Stimulated activated CD4-positive, alpha-beta T cell treated with anti-CD3 and anti-CD28 coated beads, Interleukin-1b, Interleukin-23, amount 100 ng/mL, for 1 hour (primary cell): ENCODE measurements at places on chromosomes 3 and 15.

- no peak for DNase-seq
These were observed 23.5 kb downstream of the ROBO2 start for GRCh38 chr3:77063423-77063822.

DNA sequence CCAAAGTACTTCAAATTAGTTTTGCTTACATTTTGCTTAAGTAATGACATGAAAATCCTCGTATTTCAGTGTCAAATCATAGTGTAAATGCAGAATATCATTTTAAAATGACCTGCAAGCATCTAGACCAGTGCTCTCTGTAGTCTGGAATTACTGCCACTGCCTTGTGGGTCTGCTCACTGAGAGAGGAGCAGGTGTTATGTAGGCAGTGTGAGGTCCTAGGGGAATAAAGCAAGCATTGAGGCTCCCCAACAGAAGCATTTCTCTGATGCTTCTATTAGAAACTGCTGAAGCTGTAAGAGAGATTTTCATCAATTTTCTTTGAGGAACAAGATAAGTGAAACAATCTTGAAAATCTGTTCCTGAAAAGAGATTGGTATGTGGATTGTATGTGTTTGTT lies 253.2 kb downstream of the BBX start:
- DNase-seq, result no peak

- no peak for DNase-seq
These were observed 25.1 kb upstream of the POLG start for GRCh38 chr15:89359471-89360293.

GRCh38 chr3:141452045-141452444 lies 34.8 kb upstream of the RASA2 start:
- DNase-seq, result no peak

DNA sequence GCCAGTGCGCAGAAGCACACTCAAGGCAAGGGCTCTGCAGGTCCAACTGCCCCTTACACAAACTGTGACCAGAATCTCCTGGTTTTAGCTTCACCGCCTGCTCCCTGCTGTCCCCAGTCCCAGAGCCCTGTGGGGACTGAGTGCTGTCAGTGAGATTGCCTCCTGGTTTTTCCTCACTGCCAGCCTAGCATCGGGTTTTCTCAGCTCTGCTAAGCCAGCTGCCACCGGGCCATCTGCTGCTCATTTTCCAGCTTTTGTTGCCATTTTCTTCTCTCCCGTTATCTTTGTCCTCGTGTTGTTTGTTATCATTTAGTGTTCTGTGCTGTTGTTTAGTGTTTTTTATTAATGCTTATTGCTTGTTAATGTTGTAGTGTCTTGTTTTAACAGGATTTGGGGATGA lies 79.5 kb upstream of the BLM start:
- no peak for DNase-seq

DNA sequence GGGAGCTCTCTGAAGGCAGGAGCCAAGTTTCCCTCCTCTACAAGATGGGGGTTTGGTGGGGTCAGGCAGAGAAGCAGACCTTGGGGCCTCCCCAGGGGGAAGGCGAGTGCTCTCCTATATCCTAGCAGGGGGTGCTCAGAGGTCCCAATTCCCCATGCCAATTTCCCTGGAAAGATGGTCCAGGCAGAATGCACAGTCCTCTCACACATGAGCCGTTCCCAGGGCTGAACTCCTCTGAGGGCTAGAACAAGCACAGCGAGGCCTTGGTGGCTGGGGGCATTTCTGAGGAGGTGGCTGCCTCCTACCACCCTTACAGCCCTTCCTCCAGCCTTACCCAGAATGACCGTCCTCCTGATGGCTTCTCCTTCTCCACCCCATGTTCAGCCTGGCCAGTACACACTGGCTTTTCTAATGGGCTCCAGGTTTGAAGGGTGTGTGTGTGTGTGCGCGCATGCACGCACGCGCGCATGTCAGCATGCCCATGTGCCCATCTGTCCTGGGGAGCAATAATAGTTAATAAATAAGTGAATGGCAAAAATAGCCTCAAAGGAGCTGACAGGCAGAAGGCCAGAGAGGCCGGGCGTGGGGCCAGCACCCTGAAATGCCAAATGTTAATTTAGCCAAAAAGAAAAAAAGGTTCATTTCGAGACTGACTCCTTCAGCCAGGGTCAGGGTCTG lies 24.4 kb downstream of the ADCY5 start:
- no peak for DNase-seq

GRCh38 chr3:124826703-124827102 lies 60.5 kb downstream of the ITGB5 start:
- no peak for DNase-seq

DNA sequence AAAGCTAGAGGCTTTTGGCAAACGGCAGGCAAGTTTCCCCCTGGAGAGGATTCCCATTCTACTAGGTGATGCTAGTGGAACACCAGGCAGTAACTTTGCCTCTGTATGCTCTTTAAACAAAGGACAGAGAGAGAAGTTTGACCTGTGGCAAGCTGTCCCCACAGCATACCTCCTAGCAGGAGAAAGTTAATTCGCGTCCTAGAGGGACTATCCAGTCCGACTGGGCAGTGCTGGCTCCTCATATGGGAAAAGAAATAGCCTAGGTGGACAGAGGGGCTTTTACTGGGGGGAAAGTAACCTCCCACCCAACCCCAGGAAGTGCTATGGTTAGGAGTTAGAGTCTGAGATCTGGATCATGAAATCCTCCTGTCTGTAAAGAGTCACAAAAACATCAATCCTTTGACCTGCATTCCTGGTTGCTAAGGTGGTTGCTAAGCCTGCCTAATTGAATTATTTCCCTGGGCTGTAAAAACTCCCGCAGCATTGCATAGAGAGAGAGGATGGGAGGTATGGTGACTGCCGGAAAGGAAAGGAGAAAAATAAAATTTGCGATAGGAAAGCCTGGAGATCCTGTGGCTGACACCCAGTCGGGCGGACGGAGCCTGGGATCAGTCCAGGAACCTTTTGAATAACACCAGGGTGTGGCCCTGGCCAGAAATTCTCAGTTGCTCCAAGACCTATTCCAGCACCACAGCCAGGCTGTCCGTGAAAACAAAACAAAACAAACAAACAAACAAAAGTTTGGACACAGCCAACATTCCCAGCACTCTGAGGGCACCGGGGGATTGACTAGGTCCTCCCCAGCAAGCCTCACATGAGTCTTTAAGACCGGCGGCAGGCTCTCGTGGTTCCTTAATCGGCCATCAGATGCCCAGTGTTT lies 67.7 kb upstream of the ATP11B start:
- DNase-seq, result no peak

- DNase-seq, result no peak
These were observed 32.0 kb downstream of the IQSEC1 start for GRCh38 chr3:13041113-13041776.

GRCh38 chr15:34332553-34333120 lies 4.9 kb downstream of the SLC12A6 start:
- DNase-seq, result no peak

DNA sequence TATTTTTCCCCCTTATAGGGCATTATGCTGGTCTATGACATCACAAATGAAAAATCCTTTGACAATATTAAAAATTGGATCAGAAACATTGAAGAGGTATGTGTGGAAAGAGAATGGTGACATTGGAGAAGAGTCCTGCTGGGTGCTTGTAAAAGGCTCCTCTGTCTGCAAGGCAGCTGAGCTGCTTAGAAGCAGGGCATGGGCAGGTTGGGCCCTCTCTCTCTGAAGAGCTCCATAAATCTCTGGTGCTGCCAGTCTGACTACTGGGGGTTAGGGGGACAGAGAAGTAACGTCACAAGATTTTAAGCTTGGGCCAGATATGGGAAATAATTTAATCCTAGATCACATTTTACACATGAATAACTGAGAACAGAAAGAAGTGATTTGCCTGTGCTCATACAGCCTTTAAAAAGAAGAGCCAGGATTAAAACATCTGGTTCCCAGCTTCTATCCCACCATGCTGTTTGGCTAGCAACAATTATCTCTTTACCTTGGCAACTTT lies 21.9 kb upstream of the APH1B start:
- no peak for DNase-seq

DNA sequence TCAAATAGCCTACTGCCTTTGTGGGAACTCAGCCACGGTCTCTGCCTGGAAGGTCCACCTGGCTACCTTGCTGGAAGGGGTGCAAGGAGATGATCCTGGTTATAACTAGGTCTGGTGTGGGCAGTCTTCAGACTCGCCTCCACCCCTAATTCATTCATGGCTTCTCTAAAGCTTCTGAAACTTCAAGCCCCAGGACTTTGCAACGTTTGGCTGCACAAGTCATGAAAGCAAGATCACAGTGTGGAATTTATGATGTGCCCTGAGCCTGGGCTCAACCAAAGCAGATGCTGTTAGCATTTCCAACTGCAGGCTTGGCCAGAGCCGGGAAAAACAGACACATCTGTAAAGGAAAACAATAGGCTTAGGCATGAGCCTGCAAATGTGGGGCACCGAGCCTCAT lies 200.4 kb upstream of the WNT5A start:
- no peak for DNase-seq

DNA sequence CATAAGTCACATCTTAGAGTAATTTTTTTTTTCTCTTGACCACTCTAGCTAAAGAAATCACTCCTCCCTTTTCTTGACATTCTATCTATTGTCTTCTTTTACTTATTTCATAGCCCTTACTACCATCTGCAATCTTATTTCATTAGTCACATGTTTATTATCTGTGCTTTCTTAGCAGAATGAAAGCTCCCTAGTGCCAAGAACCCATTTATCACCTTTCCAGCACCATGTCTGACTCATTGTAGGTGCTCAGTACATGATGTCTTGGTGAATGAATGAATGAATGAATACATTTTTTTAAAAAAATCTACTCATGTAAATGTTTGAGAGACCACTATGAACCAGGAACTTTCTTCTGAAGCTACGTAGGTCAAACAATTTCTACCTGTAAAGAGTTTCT lies 157.2 kb downstream of the CADPS start:
- no peak for DNase-seq

- no peak for DNase-seq
These were observed 54.6 kb downstream of the RBMS3 start for GRCh38 chr3:29335438-29335837.

GRCh38 chr15:44029003-44029402 lies 166.1 kb downstream of the FRMD5 start:
- no peak for DNase-seq

- DNase-seq, result no peak
These were observed 68.7 kb downstream of the SMAD6 start for GRCh38 chr15:66770518-66771350.

DNA sequence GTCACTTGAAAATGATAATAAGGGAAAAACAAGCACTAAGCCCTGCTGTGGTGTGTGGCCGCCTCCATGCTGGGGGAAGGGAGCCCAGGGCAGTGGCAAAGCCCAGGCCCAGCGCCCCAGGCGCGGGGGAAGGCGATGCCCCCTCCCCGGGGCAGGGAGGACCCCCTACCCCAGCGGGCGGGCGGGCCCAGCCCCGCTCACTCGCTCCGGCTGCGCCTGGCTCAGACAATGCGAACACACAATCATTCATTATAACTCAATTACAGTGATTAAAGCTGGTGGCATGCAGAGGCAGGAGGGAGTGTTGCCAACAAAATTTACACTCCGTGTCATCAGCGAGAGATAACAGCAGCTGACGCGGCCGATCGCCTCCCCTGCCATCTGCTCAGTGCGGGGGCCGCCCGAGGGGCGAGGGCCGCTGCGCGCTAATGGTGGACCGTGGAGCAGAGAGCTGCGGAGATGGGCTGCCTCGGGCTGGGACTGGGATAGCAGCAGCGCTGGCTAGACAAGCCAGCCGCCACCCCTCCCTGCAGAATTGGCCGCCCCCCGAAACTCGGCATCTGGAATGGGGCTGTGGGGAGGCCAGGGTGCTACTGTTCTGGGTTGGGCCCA lies 64.1 kb downstream of the TLE3 start:
- no peak for DNase-seq

- no peak for DNase-seq
These were observed 340.6 kb downstream of the KCNH8 start for GRCh38 chr3:19488939-19489338.

DNA sequence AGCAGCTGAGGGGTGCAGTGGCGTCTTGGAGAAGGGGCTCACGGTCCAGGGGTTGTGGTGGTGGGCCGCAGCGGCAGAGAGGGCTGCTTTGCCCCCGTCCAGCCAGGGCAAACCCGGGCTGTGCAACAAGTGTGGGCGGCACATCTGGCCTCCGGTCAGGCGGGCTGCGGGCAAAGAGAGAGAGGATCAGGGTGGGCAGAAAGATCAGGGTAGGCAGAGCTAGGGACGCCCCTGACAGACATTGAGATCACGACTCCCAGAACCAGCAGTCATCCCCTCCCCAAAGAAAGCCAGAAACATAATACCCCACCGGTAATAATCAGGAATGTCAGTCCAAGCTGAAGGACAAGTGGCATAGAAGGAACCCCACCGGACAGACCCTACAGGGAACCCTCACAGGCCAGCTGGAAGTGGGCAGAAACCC lies 6.8 kb downstream of the GATA2 start:
- no peak for DNase-seq

GRCh38 chr3:48896936-48897335 lies 1.7 kb downstream of the SLC25A20 start:
- DNase-seq, result no peak

GRCh38 chr3:159458010-159458409 lies 530.6 kb upstream of the IL12A start:
- no peak for DNase-seq

DNA sequence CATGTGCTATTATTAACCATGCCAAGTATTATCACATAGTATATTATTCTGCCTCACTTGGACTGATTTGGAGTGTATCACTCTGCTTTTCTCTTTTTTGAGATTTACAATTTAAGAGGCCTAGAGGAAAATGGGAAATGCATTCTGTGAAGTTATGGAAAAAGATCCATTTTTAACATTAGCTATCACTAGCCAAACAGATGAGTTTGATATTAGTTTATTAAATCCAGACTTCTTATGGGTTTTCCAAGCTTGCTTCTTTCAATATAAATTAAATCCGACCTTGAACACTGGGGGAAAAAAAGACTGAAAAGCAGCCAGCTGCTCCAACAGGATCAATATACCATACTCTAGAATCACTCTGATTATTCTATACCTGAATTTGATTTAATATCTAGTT lies 30.1 kb upstream of the PLOD2 start:
- DNase-seq, result no peak

GRCh38 chr3:133983126-133983525 lies 46.6 kb downstream of the SLCO2A1 start:
- no peak for DNase-seq

DNA sequence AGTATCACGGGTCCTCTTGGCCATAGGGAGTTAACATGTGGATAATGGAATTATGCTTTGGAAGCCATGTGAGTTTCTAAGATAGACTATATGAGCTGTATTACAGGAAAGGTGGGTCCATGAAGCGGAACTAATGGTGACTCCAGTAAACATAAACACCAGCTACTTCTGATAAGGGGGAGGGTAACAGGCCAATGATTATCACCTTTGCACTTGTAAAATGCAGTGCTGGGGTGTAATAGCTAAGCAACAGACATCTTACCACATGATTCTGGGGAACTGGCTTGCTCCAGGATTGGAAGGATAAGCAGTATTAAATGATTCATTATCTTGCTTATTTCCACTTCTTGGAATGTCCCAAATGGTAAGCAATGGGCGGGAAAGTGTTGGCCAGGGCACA lies 61.4 kb upstream of the CD47 start:
- DNase-seq, result no peak
